ENCODE measurements at places on chromosomes 2 and 18. TPM values are rescaled to one million over a fixed set of nuclear protein-coding genes. Genes with fewer than 3 reads are reported as not detected.

DNA sequence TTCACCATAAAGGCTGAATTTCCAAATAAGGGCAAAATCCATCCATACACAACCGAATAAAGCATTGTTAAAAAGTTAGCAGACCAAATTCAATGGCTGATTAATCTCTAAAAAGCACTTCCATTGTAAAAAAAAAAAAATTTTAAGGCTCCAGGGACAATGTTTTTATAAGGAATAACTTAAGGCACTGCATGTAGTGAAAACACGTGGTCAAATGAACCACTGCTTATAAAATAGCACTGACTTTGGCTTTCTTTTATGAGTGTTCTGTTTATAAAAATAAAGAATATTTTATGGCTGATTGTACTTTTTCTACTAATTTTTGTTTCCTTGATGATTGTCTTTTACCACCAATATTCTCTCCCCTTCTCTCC is 409.3 kb upstream of the KCNH7 start:
- H3K36me3 ChIP-seq: no peaks in the 10 kb centered on the region
- DNase-seq: no peak
- H3K27me3 ChIP-seq: no peaks in the 10 kb centered on the region
- H3K27ac ChIP-seq: no peak overlapping the region

GRCh38 chr2:38080346-38080745 is 4.4 kb upstream of the CYP1B1 start:
- peaks cover 24% of the 10 kb centered on the region for H3K27me3 ChIP-seq
- peaks cover 24% of the 10 kb centered on the region for H3K4me1 ChIP-seq
- H3K27ac ChIP-seq: no peak overlapping the region
- H3K4me3 ChIP-seq: no peak overlapping the region

DNA sequence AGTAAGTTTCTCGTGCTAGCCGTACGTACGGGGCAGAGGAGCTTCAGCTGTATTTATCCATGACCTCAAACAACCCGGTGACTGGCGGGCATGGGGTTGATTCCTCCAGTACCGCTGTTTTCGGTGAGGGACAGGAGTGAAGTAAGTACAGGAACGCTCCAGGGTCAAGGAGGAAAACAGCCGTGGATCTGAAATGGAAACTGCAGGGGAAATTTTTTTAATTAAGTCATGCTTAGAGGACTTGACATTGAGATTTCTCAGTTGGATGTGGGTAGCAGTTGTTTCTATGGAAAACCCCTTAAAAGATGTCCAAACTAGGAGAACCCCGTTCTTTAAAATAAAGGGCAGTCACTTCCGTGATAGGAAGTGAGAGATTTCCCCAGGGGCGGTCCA is 1.2 kb downstream of the RAB12 start:
- no peaks in the 10 kb centered on the region for H3K36me3 ChIP-seq
- H3K27ac ChIP-seq: peak overlapping the region; percentile 74
- peak overlapping the region; percentile 67 for H3K4me3 ChIP-seq
- no peak for DNase-seq

DNA sequence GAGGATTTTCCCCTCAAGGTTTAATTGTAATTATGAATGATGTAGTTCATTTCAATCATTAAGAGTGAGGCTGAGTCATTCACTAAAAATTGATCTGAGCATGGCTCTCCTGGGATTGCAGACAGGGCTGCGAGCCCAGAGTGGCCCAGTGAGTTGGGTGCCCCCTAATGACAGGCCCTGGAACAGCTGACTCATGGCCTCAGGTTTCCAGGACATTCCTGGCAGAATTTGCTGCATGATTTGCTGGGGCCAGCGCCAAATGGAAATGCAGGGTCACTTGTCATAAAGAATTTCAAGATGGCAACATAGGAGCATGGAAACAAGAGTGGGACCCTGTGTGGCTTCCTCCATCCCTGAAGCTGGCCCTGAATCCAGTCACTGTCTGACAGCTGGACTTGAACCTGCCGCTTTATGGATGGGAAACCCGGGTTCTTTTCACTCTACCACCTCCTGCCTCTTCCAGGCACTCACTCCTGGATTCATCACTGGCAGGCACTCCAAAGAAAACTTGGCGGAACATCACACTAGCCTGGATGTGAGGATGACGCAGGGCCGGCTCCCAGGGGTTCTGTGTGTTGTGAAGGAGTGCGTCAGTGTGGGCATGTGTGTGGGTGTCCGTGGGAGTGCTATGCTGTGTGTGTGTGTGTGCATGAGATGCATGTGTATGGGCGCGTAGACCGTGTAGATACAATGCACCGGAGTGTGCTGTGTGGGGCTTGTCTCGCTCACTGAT is 15.2 kb downstream of the OTOF start:
- H3K4me3 ChIP-seq: no peak overlapping the region
- DNase-seq: peak; percentile 56
- no peak overlapping the region for H3K27ac ChIP-seq
- H3K4me1 ChIP-seq: peaks cover 19% of the 10 kb centered on the region
- no peaks in the 10 kb centered on the region for H3K27me3 ChIP-seq

- no peaks in the 10 kb centered on the region for H3K36me3 ChIP-seq
- DNase-seq: no peak
- H3K27ac ChIP-seq: no peak overlapping the region
These were observed 174.1 kb downstream of the NYAP2 start for GRCh38 chr2:225573603-225574002.

GRCh38 chr2:102704531-102704930 is 57.3 kb upstream of the TMEM182 start:
- no peak overlapping the region for H3K4me3 ChIP-seq
- no peaks in the 10 kb centered on the region for H3K36me3 ChIP-seq
- no peaks in the 10 kb centered on the region for H3K4me1 ChIP-seq
- DNase-seq: no peak
- no peak overlapping the region for H3K27ac ChIP-seq
- H3K27me3 ChIP-seq: peaks cover 33% of the 10 kb centered on the region

GRCh38 chr2:238141541-238142318 is 3.3 kb downstream of the KLHL30 start:
- H3K27me3 ChIP-seq: no peaks in the 10 kb centered on the region
- H3K27ac ChIP-seq: no peak overlapping the region
- peaks cover 18% of the 10 kb centered on the region for H3K4me1 ChIP-seq
- no peak for DNase-seq
- no peaks in the 10 kb centered on the region for H3K36me3 ChIP-seq

- DNase-seq: no peak
- peaks cover 55% of the 10 kb centered on the region for H3K4me1 ChIP-seq
- H3K27me3 ChIP-seq: no peaks in the 10 kb centered on the region
- H3K4me3 ChIP-seq: peak overlapping the region; percentile 6
These were observed 91.9 kb upstream of the STK17B start for GRCh38 chr2:196263181-196263747.

- no peak overlapping the region for H3K27ac ChIP-seq
- no peaks in the 10 kb centered on the region for H3K4me1 ChIP-seq
- no peaks in the 10 kb centered on the region for H3K36me3 ChIP-seq
- no peak overlapping the region for H3K4me3 ChIP-seq
- no peak for DNase-seq
- H3K27me3 ChIP-seq: no peaks in the 10 kb centered on the region
These were observed 64.9 kb downstream of the CHST9 start for GRCh38 chr18:27120246-27120645.

- H3K36me3 ChIP-seq: no peaks in the 10 kb centered on the region
- no peak overlapping the region for H3K27ac ChIP-seq
- H3K27me3 ChIP-seq: no peaks in the 10 kb centered on the region
- peaks cover 14% of the 10 kb centered on the region for H3K4me1 ChIP-seq
- no peak for DNase-seq
These were observed 212.2 kb downstream of the TRIB2 start for GRCh38 chr2:12928775-12929401.

DNA sequence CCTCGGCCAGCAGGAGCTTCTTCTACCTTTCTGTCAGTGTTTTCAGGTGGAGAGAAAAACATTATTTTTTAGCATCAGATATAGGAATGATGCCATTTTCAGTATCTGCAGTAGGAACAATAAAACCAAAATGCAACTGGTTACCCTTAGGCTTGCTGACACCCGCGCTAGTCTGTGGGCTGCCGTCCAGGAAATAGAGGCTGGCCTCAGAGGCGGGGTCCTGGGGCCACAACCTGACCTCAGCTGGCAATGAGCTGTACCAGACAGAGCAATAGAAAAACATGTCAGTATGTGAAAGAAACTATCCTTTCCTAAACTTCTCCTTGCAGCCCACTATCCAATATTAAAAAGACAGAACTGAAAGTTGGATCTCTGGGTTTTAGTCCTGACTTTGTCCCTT is 4.6 kb upstream of the ST6GAL2 start:
- H3K36me3 ChIP-seq: no peaks in the 10 kb centered on the region
- no peaks in the 10 kb centered on the region for H3K27me3 ChIP-seq
- no peaks in the 10 kb centered on the region for H3K4me1 ChIP-seq
- no peak overlapping the region for H3K4me3 ChIP-seq
- no peak for DNase-seq
- no peak overlapping the region for H3K27ac ChIP-seq

DNA sequence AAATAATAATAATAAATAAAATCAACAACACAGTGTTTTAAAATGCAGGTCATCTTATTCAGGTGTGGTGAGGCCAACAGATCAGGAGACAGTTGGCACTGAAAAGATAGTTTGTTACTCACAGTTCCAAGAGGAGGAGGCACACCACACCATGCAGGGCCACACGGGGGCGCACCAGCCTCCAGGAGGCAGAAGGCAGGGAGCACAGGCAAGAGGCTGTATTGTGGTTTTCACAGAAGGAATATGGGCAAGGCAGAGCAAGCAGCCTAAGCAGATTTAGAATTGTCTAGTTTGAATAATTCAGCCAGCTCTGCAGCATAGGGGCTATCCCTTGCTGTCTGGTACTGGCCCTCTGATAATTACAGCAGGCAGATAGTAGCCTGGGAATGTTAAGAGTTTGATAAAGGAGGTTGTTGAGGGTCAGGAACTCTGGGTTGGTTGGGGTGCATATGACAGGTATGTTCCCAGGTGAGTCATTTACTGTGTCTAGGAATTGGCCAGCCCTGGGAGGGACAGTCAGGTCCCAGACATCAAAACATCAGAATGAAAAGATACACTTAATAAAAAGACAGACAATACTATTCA is 31.3 kb downstream of the KIAA2012 start:
- no peaks in the 10 kb centered on the region for H3K27me3 ChIP-seq
- H3K27ac ChIP-seq: no peak overlapping the region
- no peak for DNase-seq

LIPG gene
- total RNA-seq: 0.58 TPM

CFLAR gene
- 313 TPM for total RNA-seq

GALNT5 gene
- total RNA-seq: 0.11 TPM

Data from spleen (tissue), 13 donors.